ENCODE measurements at places on chromosomes 6 and 20. TPM values are rescaled to one million over a fixed set of nuclear protein-coding genes. Genes with fewer than 3 reads are reported as not detected.

Gene BTBD9
- 10.5 TPM for total RNA-seq

Gene MRPS26
- total RNA-seq: 46.1 TPM

Gene CST2
- total RNA-seq: not detected

- H3K27ac ChIP-seq: peak overlapping the region; percentile 43
- peaks cover 25% of the 10 kb centered on the region for H3K4me1 ChIP-seq
- no peak overlapping the region for H3K4me3 ChIP-seq
- H3K36me3 ChIP-seq: no peaks in the 10 kb centered on the region
- no peaks in the 10 kb centered on the region for H3K27me3 ChIP-seq
These were observed 293.1 kb downstream of the SOX4 start for GRCh38 chr6:21886542-21887151.

- no peak overlapping the region for H3K27ac ChIP-seq
- no peak for DNase-seq
- no peaks in the 10 kb centered on the region for H3K36me3 ChIP-seq
- H3K27me3 ChIP-seq: no peaks in the 10 kb centered on the region
- no peaks in the 10 kb centered on the region for H3K4me1 ChIP-seq
These were observed 49.1 kb downstream of the RFPL4B start for GRCh38 chr6:112396221-112396620.

GRCh38 chr6:148999501-148999900 lies 252.7 kb downstream of the UST start:
- peak; percentile 27 for DNase-seq
- no peaks in the 10 kb centered on the region for H3K27me3 ChIP-seq
- no peak overlapping the region for H3K4me3 ChIP-seq
- no peaks in the 10 kb centered on the region for H3K36me3 ChIP-seq
- H3K4me1 ChIP-seq: peaks cover 5% of the 10 kb centered on the region
- H3K27ac ChIP-seq: peak overlapping the region; percentile 43

Measured in muscle of leg (tissue), 16 donors.